Heart right ventricle (tissue), 16 donors: ENCODE measurements at places on chromosomes 7 and 10. TPM values are rescaled to one million over a fixed set of nuclear protein-coding genes. Genes with fewer than 3 reads are reported as not detected.
A peak's percentile ranks its signal among the peaks of the same experiment; 100 is the strongest.

- no peak for DNase-seq
Measured at GRCh38 chr7:116598278-116598677, 73.4 kb downstream of the CAV1 start.

DNA sequence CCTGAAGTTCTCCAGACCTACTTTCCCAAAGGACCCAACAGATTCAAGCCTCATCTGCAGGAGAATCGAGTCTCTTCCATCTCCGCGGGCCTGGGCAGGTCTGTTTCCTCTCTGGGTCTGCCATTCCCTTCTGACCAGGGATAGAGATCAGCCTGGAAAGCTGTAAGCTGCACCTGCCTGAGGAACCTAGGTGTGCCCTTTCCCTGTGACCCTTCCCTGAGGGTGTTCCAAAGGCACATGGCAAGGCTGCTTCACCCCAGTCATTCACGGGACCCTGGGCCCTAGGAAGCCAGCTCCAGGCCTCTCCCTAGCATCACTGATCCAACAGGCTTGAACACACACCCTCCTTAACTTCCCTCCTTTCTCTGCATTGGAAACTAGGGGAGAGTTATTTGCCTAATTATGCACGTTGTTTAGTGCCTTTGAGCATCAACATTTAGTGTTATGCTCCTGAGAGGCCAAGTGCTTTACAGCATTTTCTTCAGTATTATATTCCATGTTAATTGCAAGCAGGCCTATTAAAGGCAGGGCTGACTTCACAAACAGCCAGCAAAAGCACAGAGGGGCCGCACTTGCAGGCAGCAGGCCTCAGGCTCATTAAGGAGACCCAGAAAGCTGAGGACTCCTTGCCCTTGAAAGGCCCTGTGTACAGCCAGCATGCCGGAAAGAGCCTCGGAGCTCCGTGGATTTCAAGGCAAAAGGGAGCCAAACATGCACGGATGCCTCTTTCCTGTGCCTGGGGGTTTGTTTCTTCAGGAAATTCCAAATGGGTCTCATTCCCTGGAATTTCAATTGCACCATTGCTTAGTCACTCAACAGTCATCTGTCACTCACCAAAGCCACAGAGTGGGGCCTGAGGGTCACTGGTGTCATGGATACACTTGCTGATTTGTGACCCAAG is 91.0 kb upstream of the FAM20C start:
- DNase-seq: no peak

DNA sequence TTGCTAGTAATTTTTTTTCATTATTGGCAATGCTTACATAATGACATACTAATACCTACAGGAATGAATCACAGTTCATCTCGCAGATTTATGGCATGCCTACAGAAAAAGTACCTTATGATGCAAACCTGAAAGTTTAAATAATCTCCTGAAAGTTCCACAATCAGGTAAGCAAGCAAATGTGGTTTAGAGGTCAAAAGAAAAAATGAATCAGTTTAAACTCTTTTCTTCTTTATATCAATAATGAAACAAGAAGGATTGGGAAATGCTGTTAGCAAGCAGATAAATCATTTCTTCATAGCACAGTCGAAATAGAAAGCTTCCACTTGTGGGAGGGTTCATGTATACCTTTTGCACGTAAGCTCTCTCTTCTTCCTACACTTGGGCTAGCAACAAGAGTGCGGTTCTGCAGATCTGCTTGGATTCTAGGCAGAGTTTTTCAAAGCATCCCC is 53.7 kb upstream of the MTPN start:
- no peak for DNase-seq

GRCh38 chr10:22321924-22322640 is 1.2 kb downstream of the BMI1 start:
- peak; percentile 45 for DNase-seq

- DNase-seq: peak; percentile 88
Measured at GRCh38 chr7:726084-726853, at the start of gene DNAAF5. Gene DNAAF5, plus strand, starts transcription at chr7:726699. Its CDS starts 22 bp downstream, at chr7:726721.

DNA sequence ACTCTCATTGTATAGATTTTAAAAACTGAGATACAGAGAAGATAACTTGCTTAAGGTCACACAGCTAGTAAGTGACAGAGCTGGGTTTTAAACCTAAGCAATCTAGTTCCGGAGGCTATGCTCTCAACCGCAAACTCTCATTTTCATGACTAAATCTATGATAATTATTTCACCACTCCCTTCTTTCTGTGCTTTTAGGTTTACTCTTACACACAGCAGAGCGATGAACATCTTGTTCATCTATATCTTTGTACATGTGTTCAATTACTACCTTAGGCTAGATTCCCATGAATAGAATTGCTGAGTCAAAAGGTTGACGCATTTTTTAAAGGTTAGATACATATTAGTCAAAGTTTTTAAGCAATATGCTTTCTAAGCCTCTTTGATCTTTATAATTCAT is 154.8 kb downstream of the CHN2 start:
- no peak for DNase-seq

Gene UTF1
- total RNA-seq: not detected

DNA sequence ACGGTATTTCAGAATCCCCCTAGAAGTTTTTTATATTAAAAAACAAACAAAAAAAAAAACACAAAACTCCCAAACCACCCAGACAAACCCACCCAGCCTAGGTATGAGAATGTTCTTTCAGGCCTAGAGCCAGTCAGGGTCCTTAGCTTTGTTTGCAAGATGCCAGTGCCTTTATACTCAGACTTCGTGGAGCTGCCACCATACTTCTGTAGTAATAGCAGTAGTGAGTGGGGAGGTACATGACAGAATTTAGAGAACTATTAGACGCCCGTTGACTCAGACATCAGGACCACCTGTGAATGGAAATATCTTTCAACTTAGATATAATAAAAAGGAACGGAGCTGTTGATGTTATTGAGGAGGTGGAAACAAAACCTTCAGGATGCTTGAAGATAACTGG is 138.2 kb upstream of the MKLN1 start:
- DNase-seq: no peak

- DNase-seq: no peak
Measured at GRCh38 chr7:31917256-31917655, 153.0 kb downstream of the PDE1C start.

DNA sequence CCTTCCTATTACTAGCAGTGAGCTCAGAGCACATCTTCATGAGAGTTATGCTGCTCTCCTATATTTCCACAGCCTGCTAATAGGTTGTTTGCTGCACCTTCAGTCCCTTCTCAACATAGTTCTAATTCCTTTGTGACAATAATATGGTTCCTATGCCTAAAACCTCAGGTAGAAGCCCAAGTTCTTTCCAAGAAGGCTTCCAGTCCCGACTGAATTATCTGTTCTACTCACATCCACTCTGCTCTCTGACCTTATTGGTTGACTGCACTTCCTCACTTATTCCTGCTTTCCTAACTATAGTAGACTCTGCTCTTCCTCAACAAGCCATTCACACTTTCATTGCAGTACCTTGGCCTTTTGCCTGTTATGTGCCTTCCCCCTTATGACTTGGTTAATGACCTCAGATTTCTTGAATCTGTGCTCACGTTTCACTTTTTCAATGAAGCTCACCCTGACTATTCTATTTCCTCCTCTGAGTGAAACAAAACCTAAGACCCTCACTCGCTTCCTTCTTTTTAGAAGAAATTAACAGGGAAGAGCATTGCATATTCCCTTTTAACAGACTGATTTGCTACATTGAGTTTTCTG is 132.7 kb downstream of the MDFIC start:
- no peak for DNase-seq

Gene CYP3A7
- total RNA-seq: not detected

Gene CRTAC1
- 5.7 TPM for total RNA-seq

DNA sequence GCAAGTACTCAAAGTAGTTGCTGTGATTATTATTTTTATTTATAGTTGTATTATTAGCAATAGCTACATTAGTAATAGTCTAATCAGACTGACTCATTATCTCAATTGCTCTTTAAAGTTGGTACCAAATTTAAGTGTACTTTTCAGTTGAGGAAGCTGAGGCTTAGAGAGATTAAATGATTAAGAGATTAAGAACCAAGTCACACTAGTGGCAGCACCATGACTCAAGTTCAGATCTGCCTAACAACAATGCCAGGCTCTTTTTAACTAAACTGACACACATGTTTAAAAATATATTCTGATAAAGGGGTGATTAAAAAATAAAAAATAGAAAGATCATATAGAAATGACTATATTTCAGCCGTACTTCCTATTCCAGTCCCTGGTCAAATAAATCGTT is 42.0 kb downstream of the FZD1 start:
- no peak for DNase-seq

Gene CNNM2
- 4.9 TPM for total RNA-seq

DNA sequence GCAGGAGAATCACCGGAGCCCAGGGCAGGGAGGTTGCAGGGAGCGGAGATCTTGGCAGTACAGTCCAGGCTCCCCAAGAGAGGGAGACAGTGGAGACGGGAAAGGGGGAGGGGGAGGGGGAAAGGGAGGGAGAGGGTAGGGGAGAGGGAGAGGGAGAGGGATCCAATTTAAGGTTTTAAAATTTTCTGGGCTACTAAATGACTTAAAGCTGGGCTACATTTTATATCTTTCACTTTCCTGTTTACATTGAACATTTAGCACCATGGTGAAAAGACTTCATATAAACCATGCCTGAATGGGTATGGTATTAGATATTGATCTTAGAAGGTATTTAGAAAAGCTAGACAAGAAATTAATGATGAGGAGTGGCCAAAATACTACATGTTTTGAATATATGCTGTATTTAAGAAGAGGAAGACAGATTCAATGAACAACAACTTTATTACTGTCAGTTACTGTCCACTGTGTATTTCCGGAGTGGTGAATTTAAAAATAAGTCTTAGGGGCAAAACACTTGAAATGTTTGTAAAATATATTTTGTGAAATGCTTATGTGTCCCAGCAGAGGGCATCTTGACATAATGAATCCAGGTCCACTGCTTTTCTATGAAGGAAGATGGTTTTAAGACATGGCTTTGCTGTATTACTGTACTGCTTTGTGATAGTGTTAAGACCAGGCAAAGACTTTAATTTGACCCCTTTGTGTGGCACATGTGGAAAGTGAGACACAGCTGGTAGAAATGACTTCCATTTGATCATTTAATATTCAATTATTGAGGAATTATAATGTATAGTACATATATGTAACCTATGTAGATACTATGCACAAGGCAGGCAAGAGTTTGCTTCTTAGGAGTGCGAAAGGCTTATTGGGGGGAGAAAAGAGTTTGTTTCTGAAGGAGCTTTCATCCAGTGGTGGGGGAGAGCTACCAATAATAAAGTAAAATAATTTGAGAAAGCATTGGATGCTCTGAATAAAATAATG is 52.8 kb downstream of the NRF1 start:
- DNase-seq: no peak

Gene POLR2J2
- 3.1 TPM for total RNA-seq

Gene PIK3CG
- total RNA-seq: 2.0 TPM

DNA sequence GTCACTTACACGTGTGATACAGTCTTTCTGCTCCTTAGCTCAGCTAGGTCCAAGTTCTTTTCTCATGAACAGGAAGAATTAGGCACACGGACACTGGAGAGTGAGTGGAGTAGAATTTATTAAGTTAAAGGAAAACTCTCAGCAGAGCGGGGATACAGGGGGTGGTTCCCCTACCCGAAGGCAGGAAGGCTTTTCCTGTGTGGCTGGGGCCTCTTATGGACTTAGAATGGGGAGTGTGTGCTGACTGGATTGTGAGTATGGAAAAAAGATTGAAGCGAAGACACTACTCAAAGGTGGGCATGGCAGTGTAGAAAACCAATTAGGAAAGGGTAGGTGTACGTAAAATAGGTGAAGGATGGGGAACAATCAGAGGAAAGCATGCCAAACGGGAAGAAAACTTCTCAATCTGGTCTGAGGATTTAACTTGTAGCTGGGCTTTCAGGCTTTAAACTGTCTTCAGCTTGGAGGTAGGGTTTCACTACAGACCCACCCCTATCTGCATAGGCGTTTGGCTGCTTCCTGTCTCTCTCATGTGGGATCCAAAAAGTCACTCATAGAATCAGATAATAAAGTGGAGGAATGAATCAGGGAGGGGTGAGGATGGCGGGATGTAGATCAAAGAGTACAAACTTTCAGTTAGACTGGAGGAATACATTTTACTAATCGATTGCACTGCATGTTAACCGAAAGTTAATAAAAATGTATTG is 104.2 kb downstream of the ANKRD7 start:
- no peak for DNase-seq

Gene TAS2R5
- not detected for total RNA-seq

DNA sequence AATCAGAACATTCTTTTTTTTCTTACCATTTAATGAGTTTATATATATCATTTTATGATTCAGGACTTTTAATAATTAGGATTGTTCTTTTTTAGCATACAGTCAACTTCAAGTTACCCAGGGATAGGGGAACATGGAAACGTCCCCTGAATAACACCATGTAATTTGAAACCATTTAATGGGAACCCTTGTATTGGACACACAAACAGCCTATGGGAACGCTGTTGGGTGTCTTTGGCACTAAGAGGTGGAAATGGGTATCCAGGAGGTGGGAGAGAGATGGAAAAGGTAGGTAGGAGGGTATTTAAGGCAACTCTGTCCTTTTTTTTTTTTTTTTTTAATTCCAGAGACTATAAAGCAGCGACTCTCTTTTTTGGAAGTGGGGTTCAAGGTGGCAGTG is 2.6 kb downstream of the LUC7L2 start:
- no peak for DNase-seq

Gene ATOH7
- total RNA-seq: not detected

GRCh38 chr10:129876838-129877237 is 87.2 kb downstream of the EBF3 start:
- DNase-seq: no peak

DNA sequence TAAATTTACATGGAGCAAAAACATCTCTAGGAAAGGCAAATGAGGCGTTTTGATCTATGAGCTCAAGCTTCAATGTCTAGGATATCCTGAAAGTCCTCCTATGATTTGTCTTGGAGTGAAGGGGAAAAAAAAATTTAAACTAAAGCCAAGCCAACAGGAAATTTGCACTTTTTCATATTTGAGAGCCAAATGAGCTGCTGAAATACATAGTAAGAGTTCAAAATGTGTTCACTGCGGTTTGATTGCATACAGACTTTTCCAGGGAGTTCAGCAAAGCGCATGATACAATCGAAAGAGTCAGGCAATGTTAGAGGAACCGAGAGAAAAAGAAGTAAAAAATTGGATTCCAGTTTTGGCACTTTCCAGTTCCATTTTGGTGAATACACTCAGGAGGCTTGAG is 633.4 kb upstream of the MGMT start:
- no peak for DNase-seq

Gene RSPH10B
- not detected for total RNA-seq
